ENCODE measurements at places on chromosomes 13 and 19. TPM values are rescaled to one million over a fixed set of nuclear protein-coding genes. Genes with fewer than 3 reads are reported as not detected.

The SLC5A5 gene
- total RNA-seq, result not detected

The ZNF135 gene
- 5.0 TPM for total RNA-seq

The TTC9B gene
- not detected for total RNA-seq

The LRRC4B gene
- 0.14 TPM for total RNA-seq

The MBD3L2 gene
- not detected for total RNA-seq

The TUBA3C gene
- not detected for total RNA-seq

Data from smooth muscle cell of bladder (primary cell).